ENCODE measurements at places on chromosomes 6 and 20.

DNA sequence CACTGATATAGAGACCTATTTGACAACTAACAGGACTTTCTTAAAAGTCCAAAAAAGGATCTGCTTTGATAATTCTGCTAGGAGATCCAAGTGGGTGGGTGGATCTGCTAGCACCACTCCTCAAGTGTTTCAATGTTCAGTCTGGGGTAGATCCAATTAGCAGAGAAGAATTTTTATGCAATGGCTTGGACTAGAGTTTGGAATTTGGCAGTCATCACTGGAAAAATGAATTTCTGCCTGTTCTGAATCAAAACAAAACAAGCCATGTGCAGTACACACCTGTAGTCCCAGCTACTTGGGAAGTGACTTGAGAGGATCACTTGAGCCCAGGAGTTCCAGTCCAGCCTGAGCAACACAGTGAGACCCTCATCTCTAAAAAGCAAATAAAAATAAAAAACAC is 12.6 kb upstream of the GNMT start:
- no peaks in the 10 kb centered on the region for H3K27me3 ChIP-seq
- peaks cover 10% of the 10 kb centered on the region for H3K36me3 ChIP-seq
- H3K27ac ChIP-seq: no peak overlapping the region
- no peak overlapping the region for H3K4me3 ChIP-seq

- H3K4me3 ChIP-seq: no peak overlapping the region
- H3K36me3 ChIP-seq: peaks cover 11% of the 10 kb centered on the region
- no peak overlapping the region for H3K27ac ChIP-seq
Measured at GRCh38 chr20:56409521-56409920, 2.5 kb upstream of the CASS4 start.

GRCh38 chr6:157539900-157540752 is 159.1 kb downstream of the ZDHHC14 start:
- H3K27me3 ChIP-seq: no peaks in the 10 kb centered on the region
- no peak overlapping the region for H3K27ac ChIP-seq
- H3K4me3 ChIP-seq: no peak overlapping the region
- no peak for DNase-seq

- no peak overlapping the region for H3K27ac ChIP-seq
- H3K36me3 ChIP-seq: no peaks in the 10 kb centered on the region
- H3K4me3 ChIP-seq: no peak overlapping the region
- no peak for DNase-seq
- H3K4me1 ChIP-seq: peaks cover under 1% of the 10 kb centered on the region
Measured at GRCh38 chr20:17910828-17911294, 57.7 kb downstream of the SNX5 start.

DNA sequence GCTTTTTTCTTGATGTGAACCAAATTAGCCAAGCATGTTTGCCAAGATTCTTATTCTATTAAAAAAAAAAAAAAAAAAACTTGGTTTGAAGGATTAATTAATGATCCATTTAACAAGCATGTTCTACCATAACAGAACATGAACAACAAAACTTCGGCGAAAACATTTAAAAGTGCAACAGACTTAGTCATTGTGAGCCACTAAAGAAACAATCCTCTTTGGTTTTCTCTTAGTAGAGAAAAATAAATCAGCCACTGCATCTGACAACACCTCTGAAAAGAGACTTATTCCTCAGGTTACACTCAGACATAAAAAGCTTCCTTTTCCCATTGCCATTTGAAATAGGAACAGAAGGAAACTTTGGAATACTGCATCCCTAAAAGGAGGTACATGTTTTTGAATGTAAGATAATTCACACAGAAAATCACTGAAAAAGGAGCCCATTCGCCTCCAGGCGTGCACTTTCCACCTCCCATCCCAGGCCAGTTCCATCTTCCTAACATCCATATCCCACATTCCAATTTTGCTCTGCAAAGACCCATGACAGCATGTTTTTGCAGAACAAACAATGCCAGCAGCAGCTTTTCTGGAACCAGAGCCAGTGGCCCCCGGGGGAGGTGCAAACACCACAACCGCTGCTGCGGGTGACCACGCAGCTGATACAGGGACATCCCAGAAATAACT is 79.5 kb downstream of the ZMYND8 start:
- H3K4me1 ChIP-seq: no peaks in the 10 kb centered on the region
- H3K27ac ChIP-seq: no peak overlapping the region
- DNase-seq: no peak
- H3K27me3 ChIP-seq: no peaks in the 10 kb centered on the region

DNA sequence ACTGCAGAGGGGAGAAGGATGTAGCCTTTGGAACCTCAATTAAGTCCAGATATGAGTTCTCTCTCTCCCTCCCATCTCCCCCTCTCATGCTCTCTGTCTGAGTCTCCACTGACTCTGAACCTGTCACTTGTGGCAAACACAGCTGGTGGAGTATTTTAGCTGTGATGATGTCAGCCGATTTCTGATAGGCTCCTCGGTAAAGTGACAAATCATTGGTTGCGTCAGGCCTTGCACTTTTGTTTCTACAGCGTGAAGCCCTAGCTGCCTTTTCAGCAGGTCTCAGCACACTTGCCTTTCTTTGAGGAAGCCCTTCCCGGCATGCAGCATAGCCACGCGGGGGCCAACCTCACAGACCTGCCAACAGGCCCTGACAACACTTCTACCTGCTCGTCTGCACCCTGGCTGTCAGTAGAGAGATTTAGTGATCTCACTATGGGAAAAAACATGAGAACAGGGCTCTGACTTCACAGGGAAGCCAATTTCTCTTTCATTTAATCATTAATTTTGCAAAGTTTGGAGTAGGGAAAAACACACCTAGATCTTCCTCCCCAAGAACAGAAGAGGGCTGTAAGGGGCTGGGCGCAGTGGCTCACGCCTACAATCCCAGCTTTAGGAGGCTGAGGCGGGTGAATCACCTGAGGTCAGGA is 84.4 kb downstream of the GMPR start:
- H3K36me3 ChIP-seq: peaks cover 17% of the 10 kb centered on the region
- H3K27ac ChIP-seq: no peak overlapping the region

DNA sequence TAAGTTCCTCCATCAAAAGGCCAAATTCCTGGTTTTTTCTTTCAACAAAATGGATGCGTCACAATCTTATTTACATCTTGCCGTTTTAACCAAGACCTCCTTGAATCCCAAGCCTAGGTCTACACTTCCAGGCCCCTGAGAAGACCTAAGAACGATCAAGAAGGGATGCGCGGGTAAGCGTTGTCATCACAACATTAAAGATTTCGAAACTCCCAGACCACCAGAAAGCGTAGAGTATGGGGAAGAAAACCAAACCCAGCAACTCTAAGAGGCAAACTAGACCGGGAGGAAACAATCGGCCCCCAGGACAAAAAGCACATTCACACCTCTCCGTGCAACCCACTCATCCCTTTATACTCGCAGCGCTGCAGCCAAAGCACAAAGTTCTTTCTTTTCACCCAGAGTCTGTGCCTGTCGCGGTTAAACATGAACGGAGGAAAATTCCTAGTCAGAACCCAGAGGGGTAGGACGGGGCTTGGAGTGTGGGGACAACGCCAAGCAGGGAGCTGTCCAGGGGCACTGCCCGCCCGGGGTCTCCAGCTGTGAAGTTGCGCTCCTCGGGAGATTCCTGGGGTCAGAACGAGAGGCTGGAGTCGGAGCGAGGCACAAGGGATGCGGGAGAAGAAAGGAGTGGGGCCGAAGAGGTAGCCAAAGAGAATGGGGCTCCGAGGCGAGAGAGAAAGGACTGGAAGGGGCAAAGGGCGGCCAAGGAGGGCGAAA is 725 bp downstream of the OSER1 start:
- H3K4me1 ChIP-seq: peaks cover 30% of the 10 kb centered on the region
- peaks cover 12% of the 10 kb centered on the region for H3K36me3 ChIP-seq
- peak; percentile 34 for DNase-seq
- H3K27ac ChIP-seq: peak overlapping the region; percentile 96
- no peaks in the 10 kb centered on the region for H3K27me3 ChIP-seq

DNA sequence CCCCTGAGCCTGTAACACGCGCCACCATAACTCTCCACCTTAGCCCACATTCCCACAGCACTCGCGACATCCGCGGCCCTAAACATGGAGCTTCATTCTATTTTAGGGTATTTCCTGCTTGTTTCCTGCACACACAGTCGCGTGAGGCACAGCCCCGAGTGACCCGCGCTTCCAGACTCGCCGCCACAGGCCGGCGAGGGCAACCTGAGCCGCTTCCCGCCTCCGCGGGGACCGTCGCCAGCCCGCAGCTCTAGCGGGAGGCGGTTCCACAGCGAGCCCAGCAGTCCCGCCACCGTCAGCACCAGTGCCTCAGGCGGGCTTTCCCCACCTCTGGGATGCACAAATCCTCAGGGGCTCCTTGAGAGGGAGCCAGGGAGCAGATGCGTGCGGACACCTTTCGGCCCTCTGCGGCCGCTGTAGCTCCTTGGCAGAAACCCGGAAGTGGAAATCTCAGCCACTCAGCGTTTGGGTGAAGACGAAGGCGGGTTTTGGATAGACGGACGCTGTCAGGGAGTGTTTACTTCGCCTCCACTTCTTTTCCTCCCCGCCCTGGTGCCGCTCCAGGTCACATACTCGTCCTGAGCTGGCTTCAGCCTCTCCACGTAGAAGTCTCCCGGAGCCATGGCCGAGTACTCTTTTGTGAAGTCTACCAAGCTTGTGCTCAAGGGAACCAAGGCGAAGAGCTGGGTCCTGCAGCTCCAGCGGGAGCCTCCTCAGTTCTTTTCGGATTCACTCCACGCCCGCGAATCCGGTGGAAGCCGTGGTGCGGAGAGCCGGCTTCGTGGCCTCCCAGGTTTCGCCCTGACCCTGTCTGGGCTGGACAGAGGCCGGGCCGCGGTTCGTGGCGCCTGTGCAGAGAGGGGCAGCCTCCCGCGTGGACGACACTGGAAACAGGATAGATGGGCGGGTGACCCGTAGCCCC is 2177.4 kb upstream of the DEFB115 start:
- H3K27me3 ChIP-seq: no peaks in the 10 kb centered on the region
- no peaks in the 10 kb centered on the region for H3K4me1 ChIP-seq
- no peaks in the 10 kb centered on the region for H3K36me3 ChIP-seq
- H3K27ac ChIP-seq: no peak overlapping the region
- H3K4me3 ChIP-seq: no peak overlapping the region

GRCh38 chr20:58135441-58136148 is 92.9 kb downstream of the ANKRD60 start:
- no peaks in the 10 kb centered on the region for H3K4me1 ChIP-seq
- no peak overlapping the region for H3K4me3 ChIP-seq
- H3K27me3 ChIP-seq: peaks cover 83% of the 10 kb centered on the region
- no peak for DNase-seq
- H3K36me3 ChIP-seq: no peaks in the 10 kb centered on the region
- H3K27ac ChIP-seq: no peak overlapping the region

Data from common myeloid progenitor, CD34-positive (primary cell).